Right atrium auricular region (tissue), 2 donors: ENCODE measurements at places on chromosomes 12 and 14. TPM values are rescaled to one million over a fixed set of nuclear protein-coding genes. Genes with fewer than 3 reads are reported as not detected.

DNA sequence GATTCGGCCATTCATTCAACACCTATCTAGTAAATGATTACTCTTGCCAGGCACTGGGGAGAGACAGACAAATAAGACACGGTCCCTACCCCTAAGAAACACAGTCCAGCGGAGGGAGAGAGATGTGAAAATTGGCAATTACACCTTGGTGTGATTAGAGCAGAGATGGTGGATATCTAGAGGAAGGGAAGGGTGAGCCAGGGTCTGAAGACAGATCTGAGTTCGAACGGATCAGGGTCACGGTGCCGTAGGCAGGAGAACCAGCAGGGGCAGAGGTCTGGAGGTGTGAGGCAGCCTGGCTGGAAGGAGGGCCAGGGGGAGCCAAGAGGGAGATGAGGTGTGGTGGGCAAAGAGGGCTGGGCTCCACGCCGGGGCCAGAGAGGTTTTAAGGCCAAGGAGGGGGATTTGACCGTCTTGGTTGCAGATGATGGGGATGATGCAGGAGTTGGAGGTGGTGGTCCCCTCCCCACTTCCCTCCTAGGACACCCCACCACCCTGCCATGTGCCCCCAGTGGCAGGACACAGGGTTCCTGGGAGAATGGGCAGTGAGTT lies 27.1 kb downstream of the FAM222A start:
- DNase-seq: no peak
- no peak overlapping the region for H3K4me3 ChIP-seq
- no peaks in the 10 kb centered on the region for H3K36me3 ChIP-seq
- H3K27ac ChIP-seq: peak overlapping the region; percentile 10
- no peaks in the 10 kb centered on the region for H3K27me3 ChIP-seq

The LUM gene
- total RNA-seq: 196 TPM

The ALKBH1 gene
- total RNA-seq: 11.1 TPM

DNA sequence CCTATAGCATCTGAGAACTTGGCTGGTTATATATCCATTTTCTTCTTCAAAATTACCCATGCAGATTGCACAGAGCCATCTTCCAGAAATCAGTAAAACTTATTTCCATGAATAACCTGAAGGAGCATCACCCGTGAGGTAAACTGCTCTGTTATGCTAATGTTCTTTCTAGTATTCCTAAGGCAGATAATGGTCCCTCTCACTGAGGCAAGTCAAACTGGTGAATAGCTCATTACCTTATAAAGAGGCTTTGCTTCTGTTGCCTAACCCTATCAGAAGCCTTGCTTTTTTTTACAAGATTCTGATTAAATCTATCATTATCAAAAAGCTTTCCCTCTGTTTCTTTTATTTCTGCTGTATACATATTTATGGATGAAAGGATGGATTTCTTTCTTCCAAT lies 307.6 kb upstream of the FLRT2 start:
- H3K27me3 ChIP-seq: no peaks in the 10 kb centered on the region
- no peak overlapping the region for H3K27ac ChIP-seq
- DNase-seq: no peak
- H3K4me3 ChIP-seq: no peak overlapping the region
- no peaks in the 10 kb centered on the region for H3K4me1 ChIP-seq
- no peaks in the 10 kb centered on the region for H3K36me3 ChIP-seq

DNA sequence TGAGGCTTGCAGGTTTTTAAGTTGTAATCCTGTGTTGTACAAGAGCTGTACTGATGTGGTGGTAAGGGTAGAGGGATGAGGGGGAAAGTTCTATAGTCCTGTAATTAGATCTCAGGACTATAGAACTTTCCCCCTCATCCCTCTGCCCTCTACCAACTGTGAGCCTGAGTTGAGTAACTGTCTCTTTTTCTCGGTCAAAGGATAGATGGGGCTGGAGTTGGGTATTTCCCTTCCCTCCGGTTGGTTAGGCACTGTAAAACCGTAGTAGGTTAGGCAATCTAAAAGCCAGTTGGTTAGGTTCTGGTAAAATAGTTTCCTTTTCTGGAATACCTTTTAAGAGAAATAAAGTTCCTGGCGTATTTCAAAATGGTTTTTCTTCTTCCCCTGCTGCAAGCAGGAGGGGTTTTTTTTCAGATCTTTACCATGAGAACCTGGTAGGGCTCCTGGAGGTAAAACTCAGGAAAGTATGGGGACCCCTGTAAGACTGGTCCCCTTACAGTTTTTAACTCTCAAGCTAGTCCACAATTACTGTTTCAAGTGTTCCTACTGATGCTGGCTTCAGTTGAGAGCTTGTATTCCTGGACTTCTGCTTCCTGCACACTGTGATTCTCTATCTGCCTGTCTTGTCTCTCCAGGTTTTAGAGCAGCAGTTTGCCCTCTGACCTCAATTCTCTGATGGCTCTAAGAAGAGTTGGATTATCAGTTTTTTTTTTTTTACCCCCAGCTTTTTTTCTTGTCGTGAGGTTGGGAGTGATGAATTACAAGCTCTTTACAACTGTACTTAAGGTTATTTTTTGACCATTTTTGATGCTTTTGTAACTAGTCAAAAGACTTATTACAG lies 58.7 kb downstream of the FUT8 start:
- H3K36me3 ChIP-seq: no peaks in the 10 kb centered on the region
- no peak overlapping the region for H3K27ac ChIP-seq
- H3K4me1 ChIP-seq: no peaks in the 10 kb centered on the region
- no peaks in the 10 kb centered on the region for H3K27me3 ChIP-seq

- no peaks in the 10 kb centered on the region for H3K27me3 ChIP-seq
- H3K4me3 ChIP-seq: no peak overlapping the region
- H3K27ac ChIP-seq: peak overlapping the region; percentile 50
- no peak for DNase-seq
- H3K36me3 ChIP-seq: no peaks in the 10 kb centered on the region
- H3K4me1 ChIP-seq: peaks cover 34% of the 10 kb centered on the region
Observed at GRCh38 chr14:52079239-52079959, 10.5 kb upstream of the NID2 start.

DNA sequence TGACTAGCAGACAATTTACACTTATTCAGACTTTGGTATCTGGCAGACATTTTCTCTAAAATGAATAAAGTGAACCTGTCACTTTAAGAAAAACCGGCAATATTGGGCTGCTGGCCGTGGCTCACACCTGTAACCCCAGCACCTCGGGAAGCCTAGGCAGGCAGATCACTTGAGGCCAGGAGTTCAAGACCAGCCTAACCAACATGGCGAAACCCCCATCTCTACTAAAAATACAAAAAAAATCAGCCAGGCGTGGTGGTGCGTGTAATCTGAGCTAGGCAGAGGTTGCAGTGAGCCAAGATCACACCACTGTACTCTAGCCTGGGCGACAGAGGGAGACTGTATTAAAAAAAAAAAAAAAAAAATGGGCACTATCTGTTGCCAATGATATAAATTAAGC lies 11.5 kb downstream of the DUSP16 start:
- no peak overlapping the region for H3K27ac ChIP-seq
- H3K27me3 ChIP-seq: no peaks in the 10 kb centered on the region
- no peaks in the 10 kb centered on the region for H3K4me1 ChIP-seq

- H3K27me3 ChIP-seq: no peaks in the 10 kb centered on the region
- no peaks in the 10 kb centered on the region for H3K36me3 ChIP-seq
- H3K4me3 ChIP-seq: no peak overlapping the region
- peaks cover 25% of the 10 kb centered on the region for H3K4me1 ChIP-seq
- peak overlapping the region; percentile 15 for H3K27ac ChIP-seq
Observed at GRCh38 chr14:100030452-100031153, 34.6 kb upstream of the EVL start.

The FBXW8 gene
- total RNA-seq: 7.9 TPM

- H3K4me1 ChIP-seq: no peaks in the 10 kb centered on the region
- no peaks in the 10 kb centered on the region for H3K27me3 ChIP-seq
- no peak for DNase-seq
- no peak overlapping the region for H3K27ac ChIP-seq
- no peaks in the 10 kb centered on the region for H3K36me3 ChIP-seq
Observed at GRCh38 chr14:58815794-58816193, 178.0 kb downstream of the DACT1 start.

The TMEM30B gene
- total RNA-seq: 3.7 TPM

DNA sequence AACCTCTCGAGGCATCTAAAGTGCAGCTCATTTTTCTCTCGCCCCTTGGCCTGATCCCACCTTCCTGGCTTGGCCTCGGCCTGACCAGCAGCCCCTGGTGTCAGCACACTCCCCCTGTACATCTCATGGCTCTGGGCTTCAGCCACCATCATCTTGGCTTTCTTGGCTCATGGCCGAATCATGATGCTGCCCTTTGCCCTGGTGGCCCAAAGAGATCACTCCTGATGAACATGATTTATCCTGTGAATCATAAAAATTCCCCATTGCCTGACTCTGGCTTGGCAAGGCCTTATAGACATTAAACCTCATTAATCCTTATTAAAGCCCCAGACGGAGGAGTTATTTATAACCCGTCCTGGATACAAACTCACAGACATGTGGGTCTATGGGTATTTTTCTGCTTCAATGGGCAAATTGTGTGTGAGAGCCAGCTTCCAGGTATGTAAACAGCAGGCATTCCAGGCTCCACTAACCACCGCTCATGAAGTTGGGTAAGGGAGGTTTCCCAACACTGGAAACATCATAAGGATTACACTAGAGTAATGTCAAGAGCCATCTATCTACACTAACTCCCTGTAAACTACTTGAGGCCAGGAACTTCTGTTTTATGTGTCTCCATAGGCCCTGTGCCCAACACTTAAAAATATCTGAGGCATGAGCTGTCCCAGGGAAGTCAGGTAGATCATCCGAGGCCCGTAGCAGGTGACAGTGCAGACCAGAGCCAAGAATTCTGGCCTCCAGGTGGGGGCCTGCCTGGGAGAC lies 171.2 kb downstream of the TTC8 start:
- no peak overlapping the region for H3K4me3 ChIP-seq
- H3K4me1 ChIP-seq: no peaks in the 10 kb centered on the region
- no peaks in the 10 kb centered on the region for H3K36me3 ChIP-seq

DNA sequence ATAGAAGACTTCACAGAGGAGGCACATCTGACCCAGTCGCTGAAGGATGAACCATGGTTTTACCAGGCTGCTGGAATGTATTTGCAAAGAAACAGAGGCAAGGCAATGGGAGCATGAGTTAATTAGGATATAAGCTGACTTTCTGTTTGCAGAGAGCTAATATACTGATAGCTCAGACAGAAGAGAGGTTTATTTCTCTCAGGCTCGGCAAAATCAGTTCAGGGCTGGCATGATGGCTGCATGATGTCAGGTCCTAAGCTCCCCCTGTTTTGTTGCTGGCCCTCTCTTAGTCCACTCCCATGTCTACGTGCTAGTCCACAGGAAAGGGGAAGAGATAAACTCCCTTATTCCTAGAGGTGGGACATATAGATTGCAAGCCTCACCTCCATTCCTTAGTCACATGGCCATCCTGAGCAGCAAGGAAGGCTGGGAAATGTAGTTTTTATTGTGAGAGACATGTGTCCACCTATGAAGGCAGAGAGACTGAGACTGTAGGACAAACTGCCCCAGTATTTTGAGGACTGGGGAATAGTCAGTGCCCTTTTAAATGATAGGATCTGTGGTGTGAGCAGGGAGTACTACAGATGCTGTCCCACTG lies 224.5 kb downstream of the VRK1 start:
- H3K36me3 ChIP-seq: no peaks in the 10 kb centered on the region
- H3K27ac ChIP-seq: no peak overlapping the region
- no peak for DNase-seq

GRCh38 chr12:103177639-103178255 lies 220.3 kb downstream of the ASCL1 start:
- no peak overlapping the region for H3K4me3 ChIP-seq
- H3K36me3 ChIP-seq: no peaks in the 10 kb centered on the region
- no peak for DNase-seq
- no peaks in the 10 kb centered on the region for H3K27me3 ChIP-seq
- H3K27ac ChIP-seq: no peak overlapping the region

- H3K36me3 ChIP-seq: no peaks in the 10 kb centered on the region
- H3K4me3 ChIP-seq: no peak overlapping the region
- no peak for DNase-seq
- no peak overlapping the region for H3K27ac ChIP-seq
- no peaks in the 10 kb centered on the region for H3K27me3 ChIP-seq
Observed at GRCh38 chr12:107402041-107403022, 283.3 kb upstream of the PWP1 start.

DNA sequence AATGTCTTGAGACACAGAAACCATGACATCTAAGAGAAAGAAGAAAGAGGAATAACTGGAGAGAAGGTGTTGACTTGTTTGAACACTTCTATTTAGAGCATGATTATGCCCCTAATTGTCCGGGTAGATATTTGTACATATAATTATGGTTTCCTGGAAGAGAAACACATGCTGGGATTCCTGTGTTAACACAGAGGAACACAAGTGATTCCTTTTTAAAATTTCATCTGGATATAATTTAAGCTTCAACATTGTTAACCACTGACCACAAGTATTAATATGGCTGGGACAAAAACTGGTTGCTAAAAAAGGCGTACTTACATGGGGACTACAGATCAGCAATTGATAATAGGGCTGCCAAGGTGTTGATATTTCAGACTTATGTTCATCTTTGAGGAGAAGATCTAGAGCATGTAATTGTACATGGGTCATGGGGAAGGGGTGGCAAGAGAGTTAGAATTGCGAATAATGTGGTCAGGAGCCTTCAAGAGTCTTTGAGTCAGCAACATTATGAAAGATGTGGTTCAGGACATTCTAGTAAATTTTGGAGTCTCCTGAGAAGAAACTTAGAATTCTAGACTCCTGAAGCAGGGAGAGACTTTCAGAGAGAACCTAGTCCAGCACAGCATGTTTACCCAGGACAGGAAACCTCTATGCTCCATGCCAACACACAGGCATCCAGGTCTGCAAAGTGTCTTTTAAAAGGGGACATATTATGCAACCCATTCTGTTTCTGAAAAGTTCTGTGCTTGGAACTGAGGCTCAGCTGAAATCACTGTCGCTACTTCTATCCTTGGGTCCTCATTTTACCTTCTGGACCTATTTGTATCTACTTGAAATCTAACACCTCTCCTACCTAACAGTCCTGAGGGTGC lies 56.5 kb downstream of the SLC38A1 start:
- no peaks in the 10 kb centered on the region for H3K36me3 ChIP-seq
- DNase-seq: no peak
- H3K27me3 ChIP-seq: no peaks in the 10 kb centered on the region
- no peak overlapping the region for H3K4me3 ChIP-seq
- H3K4me1 ChIP-seq: no peaks in the 10 kb centered on the region

GRCh38 chr12:104524034-104524832 lies 67.5 kb downstream of the CHST11 start:
- H3K4me1 ChIP-seq: no peaks in the 10 kb centered on the region
- no peaks in the 10 kb centered on the region for H3K27me3 ChIP-seq
- no peak overlapping the region for H3K27ac ChIP-seq
- no peak overlapping the region for H3K4me3 ChIP-seq
- H3K36me3 ChIP-seq: no peaks in the 10 kb centered on the region
- no peak for DNase-seq

The SMAGP gene
- 2.3 TPM for total RNA-seq

The SLC2A14 gene
- total RNA-seq: not detected
